ENCODE measurements at places on chromosomes 16 and 17.

DNA sequence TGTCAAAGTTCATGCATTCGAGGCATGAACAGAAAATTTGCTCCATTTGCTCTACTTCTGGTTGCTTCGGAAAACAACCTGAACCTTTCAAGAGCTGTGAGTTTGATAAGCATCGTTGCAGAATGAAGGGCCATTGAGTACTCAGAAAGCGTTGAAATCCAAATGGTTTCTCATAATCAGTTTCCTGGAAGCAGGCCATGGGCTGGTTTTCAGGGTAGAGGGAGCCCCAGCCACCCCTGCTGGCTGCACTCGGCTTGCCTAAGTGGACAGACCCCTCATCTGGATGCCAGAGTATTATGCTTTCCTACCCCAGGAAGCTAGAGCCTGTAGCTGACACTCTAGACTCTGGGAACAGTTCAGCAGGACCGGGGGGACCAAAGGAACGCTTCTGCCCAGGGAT, 24.4 kb downstream of the SCNN1G start:
- no peak for DNase-seq

GRCh38 chr16:66289051-66289680, 77.3 kb upstream of the CDH5 start:
- DNase-seq = no peak

- no peak for DNase-seq
Observed at GRCh38 chr17:1146561-1147265, 33.1 kb downstream of the ABR start.

- no peak for DNase-seq
Observed at GRCh38 chr16:55408661-55409060, 70.3 kb upstream of the MMP2 start.

GRCh38 chr17:50715471-50715870, 3.9 kb upstream of the LUC7L3 start:
- no peak for DNase-seq

DNA sequence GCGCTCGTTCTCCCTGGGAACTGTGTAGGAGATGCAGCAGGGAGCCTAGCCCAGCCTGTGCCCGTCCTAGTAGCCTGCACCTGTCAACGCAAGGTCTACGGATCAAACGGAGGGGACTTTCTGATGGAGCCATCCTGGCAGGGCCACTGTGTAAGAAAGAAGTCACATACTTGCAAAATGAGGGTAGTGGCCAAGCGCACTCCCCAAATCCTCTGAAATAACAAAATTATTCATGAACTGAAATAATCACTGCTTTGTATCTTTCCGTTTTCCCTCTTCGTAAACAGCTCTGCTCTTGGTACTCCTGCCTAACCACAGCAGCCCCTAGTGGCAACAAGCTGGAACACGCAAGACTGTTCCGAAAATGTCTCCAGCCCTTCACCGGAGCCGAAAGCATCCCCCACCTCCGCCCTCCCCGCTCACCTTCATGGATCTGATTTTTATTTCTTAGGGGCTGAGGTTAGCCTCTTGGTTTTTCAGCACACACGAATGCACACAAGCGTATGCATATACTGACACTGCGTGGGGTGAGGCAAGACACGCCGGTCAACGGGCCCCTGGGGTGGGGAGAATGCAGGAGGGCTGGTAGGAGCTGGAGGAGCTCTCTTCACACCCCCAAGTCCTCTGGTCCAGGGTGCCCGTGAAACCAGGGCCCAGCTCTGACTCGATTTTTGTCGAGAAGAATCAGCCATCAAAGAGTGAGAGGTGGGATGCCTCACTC, 100.8 kb downstream of the ABCC12 start:
- peak; percentile 70 for DNase-seq

- DNase-seq = no peak
Observed at GRCh38 chr17:77346765-77347164, 206.0 kb downstream of the SEC14L1 start.

DNA sequence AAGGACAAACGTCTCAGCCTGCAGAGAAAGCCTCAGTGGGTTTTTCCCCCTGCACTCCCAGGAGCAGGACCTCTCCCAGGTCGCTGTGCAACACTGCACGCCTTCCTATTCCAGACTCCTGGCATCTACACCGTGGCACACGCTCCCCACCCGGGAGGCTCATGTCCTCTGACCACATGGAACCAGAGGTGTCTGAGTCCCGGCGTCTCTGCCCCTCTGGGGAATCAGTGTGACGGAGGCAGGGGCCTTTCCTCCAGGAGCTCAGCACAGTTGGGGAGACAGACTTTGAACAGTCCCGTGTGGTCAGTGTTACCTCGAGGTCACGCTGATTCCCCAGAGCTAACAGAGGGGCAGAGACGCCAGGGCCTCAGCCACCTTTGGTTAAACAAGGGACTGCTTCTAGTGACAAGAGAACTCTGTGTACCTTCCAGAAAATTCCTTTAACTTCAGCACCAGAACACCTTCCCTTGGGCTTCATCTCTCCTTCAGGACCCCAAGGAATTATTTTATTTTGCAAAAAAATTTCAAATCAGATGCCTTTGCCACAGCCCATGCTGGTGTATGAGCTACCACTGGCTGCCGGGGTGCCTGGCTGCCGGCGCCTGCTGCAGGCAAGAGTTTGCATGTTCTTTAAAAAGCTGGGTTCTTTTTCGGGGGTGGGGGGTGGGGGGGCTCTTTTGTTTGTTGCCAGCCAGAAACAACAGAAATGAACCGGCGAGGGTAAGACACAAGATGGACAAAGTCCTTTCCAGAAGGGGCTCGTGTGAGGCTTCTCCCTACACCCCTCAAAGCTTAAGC, 6.6 kb downstream of the CANT1 start:
- no peak for DNase-seq

GRCh38 chr16:89460556-89460955, 29.8 kb downstream of the ANKRD11 start:
- DNase-seq = no peak

DNA sequence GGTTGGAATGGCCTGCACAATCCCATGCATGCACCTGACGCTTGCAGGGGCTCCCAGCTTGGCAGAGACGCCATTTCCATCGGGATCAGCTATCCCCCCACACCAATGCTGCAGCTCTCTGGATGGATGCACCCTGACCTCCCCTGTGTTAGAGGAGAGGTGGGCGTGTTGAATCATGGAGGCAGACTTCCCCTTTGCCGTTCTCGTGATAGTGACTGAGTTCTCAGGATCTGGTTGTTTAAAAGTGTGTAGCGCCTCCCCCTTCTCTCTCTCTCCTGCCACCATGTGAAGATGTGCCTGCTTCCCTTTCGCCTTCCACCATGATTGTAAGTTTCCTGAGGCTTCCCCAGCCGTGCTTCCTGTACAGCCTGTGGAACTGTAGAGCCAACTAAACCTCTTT, 17.8 kb upstream of the KCNH6 start:
- DNase-seq = no peak

DNA sequence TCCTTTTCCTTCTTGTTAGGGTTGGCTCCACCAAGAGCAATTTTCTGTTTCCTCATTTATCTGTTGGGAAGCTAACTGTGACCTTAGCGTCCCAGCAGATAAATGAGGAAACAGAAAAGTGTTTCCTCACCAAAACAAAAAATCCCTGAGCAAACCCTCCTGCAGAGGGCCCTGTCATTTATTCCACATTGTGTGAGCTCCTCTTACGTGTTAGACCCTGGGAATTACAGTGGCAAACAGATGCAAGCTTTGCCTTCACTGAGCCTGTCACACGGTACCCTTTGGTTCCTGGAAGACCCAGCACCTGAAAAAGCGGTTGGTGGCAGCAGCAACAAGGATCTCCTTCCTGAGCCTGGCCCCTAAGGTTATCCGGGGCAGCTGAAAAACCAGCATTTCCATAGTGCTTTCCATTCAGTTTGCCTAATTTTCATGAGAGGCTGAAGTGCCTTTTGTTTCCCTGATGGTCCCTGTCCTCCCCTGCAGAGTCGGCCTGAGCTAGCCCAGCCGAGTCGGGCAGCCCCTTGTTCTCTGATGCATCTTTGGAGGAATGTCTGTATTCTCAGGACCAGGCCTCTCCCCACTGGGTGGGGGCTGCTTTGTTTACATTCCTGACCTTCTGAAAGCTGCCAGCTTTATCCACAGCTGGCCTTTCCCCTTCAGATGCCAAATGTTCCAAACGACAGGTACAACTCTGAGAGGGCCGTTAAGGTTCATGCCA, 34.7 kb downstream of the YPEL2 start:
- DNase-seq = no peak

DNA sequence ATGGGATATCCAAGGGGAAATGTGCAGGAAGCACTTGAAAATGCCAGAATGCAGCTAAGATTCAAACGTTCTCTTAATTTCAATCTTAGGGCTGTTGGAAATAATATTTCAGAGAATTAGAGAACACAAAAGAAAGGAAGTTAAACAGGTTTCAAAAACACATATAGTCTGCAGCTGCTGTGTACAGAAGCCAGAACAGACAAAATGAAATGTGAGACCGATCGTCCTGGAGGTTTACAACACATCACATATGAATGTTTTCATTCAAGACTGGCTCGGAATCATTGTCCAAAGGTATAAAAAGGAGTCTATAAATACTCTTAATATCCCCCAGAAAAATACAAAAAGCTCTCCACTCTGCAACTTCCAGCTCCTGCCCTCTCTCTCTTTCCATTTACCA, 14.3 kb downstream of the CYTH1 start:
- DNase-seq = no peak

- no peak for DNase-seq
Observed at GRCh38 chr16:59665618-59666220, 931.6 kb upstream of the GOT2 start.

DNA sequence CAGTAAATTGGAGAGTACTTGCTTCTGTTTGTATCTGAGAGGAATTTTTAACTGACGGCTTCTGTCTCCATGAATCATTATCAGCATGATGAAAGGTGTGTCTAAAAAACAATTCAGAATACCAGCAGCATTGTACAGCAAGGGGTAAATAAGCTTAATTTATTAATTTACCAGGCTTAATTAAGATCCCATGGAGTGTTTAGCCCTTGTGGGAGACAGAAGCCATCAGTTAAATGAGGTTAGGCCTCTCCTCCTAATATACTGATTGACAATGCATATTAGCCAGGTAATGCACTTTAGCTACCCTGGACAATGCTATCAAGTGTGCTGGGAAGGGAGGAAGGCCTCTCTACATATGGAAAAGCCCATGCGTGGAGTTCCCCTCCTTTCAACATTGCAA, 53.4 kb downstream of the IGF2BP1 start:
- DNase-seq = no peak

- DNase-seq = no peak
Observed at GRCh38 chr17:73592501-73592961, 51.7 kb downstream of the SDK2 start.

DNA sequence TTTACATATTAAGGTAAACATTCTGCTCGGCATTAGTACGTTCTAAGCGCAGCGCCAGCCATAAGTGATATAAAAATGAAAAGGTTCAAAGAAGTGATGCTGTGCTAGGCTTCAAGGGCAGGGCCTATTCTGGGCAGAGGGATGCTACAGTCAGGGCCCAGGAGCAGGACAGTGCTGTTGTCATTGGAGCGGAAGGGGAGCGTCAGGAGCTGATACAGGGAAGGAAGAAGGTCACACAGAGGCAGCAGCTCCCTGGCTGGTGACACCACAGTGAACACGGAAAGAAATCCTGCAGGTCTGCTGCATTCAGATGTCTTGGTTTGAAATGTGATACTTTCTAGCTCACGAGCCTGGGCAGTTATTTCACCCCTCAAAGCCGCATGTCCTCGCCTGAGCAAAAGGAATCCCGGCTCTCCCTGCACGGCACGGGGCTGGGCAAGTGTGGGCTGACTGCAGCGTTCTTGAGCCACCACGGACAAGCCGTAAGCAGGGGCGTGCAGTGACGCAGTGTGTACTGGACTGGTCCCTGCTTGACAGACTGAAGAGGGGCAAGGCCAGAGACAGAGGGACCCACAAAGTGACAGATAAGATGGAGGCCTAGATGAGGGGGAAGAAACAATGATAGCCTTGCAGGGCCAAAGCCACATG, 41.1 kb downstream of the ZCCHC14 start:
- DNase-seq = no peak

Measured in caudate nucleus (tissue), 63 donors.